ENCODE measurements at places on chromosomes 12 and 14. TPM values are rescaled to one million over a fixed set of nuclear protein-coding genes. Genes with fewer than 3 reads are reported as not detected.

GRCh38 chr12:131938082-131938481 lies 9.0 kb downstream of the PUS1 start:
- DNase-seq = no peak

GRCh38 chr12:25041006-25041741 lies 92.3 kb upstream of the BCAT1 start:
- DNase-seq = no peak

DNA sequence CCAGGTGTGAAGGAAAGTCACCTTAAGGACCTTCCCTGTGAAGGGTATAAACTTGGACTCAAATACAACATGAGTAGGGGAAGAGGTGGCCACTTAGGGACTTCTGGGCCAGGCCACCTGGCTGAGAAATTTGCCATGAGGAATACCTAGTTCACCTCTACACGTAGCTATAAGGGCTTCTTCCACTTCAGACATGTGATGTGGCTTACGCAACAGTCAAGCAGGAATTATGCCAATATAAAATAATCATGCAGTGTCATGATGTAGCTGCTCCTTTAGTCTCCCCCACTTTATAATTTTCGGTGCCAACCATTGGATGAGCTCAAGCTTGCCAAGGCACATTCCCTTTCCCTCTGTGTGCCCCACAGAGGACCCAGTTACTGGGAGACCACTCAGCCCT lies 166.6 kb upstream of the BCL2L14 start:
- no peak for DNase-seq

GRCh38 chr12:126492181-126492580 lies 1426.9 kb downstream of the AACS start:
- DNase-seq = no peak

DNA sequence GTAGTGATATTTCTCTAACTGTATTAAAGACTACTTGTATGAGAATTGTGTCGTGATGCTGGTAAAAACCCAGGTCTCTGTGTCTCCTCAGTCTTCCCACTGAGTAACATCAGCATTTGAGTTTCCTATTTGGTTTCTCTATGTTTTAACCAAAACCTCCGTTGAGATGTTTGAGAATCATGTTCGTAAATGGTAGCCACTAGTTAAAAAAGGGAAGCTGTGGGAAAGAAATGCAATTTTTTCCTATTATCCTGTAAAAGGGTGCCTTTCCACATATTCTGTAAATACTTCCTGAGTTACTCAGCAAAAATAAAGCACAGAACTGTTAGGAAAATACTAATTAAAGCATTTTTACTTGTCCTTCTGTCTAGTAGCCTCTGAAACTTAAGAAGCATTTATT lies 7.0 kb downstream of the CLEC1B start:
- no peak for DNase-seq

DNA sequence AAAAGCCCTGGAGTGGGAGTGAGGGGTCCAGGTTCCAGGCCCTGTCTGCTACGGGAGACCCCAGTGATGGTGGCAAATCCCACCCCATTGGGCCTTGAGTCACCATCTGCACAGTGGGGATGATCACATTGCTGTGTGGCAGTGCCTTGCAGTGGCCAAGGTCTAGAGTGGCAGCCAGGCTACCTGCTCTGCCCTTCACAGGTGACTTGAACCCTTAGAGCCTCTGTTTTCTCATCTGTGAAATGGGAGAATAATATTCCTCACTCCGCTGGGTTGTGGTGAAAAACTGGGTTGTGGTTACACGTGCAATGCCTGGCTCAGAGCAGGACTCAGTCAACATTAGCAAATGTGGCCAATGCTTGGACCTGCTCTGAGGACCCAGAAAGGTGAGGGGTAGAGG lies 58.2 kb downstream of the MVK start:
- no peak for DNase-seq

- no peak for DNase-seq
Observed at GRCh38 chr14:64753999-64754398, 49.8 kb downstream of the PLEKHG3 start.

DNA sequence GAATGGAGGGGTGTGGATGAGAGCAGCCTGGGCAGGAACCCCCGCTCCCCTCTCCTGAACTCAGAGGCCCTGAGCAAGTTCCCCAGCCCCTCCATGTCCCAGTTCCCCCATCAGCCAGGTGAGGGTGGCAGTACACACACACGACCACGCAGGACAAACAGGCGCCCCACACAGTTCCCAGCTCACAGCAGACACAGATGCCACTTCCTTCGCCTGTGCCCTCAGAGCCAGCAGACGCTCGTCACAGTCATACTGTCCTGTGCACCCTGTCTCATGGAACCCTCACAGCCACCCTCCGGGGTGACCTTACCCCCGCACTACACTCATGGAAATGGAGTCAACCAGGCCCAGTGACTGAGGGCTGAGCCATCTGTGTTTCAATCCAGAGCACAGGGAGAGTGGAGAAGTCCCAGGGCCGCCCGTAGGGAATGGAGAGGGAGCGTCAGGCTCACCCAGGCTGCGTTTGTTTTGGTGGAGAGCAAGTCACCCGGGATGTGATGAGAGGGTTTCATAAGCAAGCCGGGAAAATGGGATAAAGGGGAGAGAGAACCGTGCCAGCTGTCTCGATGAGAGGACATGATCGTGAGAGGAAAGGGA lies 47.5 kb upstream of the DYNC1H1 start:
- no peak for DNase-seq

DNA sequence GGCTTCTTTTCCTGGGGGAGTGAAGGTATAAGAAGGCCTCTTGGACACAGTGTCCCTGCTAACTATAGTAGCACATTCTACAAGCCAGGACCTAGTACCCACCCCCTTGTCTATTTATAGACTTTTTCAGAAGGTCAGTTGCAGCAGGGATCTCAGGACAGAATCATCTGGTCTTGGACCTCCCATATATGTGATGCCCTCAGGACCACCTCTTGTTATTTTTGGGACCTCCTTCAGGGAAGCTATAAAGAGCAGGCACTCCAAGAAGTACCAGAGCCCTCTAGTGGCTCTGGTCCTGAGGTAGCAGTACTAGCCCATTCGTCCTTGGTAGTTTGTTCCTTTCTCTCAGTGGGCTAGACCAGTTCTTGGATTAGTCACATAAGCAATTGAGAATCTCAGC lies 4.3 kb downstream of the COQ10A start:
- DNase-seq = peak; percentile 50

GRCh38 chr14:32255789-32256188 lies 52.7 kb upstream of the RNU6-8 start:
- no peak for DNase-seq

GRCh38 chr12:57216014-57216911 lies at the start of gene NXPH4:
TSS of gene NXPH4 (plus strand) at chr12:57216794. CDS start at chr12:57216970, 176 bp downstream.
- no peak for DNase-seq

NINJ2 gene
- 0.70 TPM for polyA plus RNA-seq

EML5 gene
- polyA plus RNA-seq = 0.86 TPM

CPM gene
- polyA plus RNA-seq = 6.2 TPM

C3AR1 gene
- polyA plus RNA-seq = not detected

IQSEC3 gene
- not detected for polyA plus RNA-seq

MRPL52 gene
- 173 TPM for polyA plus RNA-seq

KRT8 gene
- polyA plus RNA-seq = 3,633 TPM

CSRP2 gene
- polyA plus RNA-seq = 23.6 TPM

ACOT4 gene
- 1.6 TPM for polyA plus RNA-seq

Data from A549 (cell line).